Glomerular endothelial cell (primary cell): ENCODE measurements at places on chromosomes 13 and 19.

- no peak for DNase-seq
These were observed 64.9 kb downstream of the EDNRB start for GRCh38 chr13:77853703-77854102.

DNA sequence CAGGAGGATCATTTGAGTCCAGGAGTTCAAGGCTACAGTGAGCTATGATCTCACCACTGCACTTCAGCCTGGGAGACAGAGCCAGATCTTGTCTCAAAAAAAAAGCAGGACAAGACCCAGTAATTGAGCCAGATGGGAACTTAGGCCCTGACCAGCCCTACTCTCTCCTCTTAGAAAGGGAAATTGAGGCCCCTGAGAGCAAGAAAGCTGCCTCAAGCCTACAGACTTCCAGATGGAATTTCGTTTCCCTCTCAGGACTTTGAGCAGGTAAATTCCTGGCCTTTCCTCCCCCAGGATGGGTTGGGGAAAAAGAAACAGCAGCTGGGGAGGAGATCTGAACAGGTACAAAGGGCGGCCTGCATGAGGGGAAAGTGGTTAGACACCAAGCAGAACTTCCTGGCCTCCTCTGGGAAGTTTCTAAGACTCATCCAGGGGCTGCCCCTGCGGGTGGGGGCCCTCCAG, 3.6 kb upstream of the BCL3 start:
- DNase-seq, result no peak

DNA sequence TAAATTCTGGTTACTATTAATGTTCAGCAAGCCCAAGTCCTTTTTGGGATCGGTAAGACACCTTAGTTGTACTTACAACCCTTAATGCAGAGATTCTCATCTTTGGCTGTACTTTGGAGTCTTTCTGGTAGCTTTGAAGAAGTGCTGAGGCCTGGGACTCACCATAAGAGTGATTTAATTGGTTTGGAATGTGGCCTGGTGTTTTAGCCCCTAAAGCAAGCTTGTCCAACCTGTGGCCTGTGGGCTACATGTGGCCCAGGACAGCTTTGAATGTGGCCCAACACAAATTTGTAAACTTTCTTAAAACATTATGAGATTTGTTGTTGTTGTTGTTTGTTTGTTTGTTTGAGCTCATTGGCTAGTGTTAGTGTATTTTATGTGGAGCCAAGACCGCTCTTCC, 215.3 kb downstream of the ZIC5 start:
- no peak for DNase-seq

- no peak for DNase-seq
These were observed 841.1 kb upstream of the SLITRK5 start for GRCh38 chr13:86830046-86830445.

GRCh38 chr13:110475550-110476219, 85.8 kb downstream of the RAB20 start:
- no peak for DNase-seq

- DNase-seq, result peak; percentile 34
These were observed 133.3 kb downstream of the USP12 start for GRCh38 chr13:27038323-27038722.

- DNase-seq, result no peak
These were observed 12.0 kb downstream of the TMTC4 start for GRCh38 chr13:100662468-100663211.

DNA sequence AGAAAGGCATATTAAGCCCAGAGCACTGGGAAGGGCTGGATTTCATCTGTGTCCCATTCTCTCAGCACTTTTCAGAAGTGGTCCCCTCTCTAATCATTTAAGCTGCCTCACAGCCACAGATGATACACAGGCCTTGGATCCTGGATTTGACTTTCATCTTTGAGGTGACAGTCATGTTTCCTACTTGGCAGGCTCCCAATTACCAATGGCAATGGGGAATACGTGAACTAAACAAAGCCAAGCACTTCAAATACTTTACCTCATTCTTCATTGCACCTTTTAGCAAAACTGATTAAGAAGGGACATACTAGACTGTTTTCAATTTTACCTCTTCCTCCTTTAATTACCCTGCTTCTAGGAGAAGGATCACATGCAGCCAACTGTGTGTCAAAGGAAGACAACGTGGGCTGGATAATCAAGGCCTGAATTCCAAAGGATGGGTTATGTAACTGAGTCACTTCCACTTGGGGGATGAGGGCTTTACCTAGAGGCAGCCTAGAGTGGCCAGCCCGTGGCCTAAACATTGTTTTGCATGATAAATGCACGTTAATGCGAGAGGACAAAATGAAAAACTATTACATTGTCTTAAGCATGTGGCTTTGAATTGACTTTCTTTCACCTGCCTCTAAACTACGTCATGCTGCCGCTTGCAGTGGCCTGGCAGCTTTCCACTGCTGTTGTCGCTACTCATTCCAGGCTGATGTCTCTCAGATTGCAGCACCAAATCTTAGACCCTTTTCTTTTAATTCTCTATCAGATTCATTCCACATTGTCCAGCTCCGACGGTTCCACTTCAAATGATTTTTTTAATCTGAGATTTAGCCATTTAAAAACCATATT, 95.0 kb downstream of the KCTD12 start:
- no peak for DNase-seq

GRCh38 chr13:20808874-20809273, 35.1 kb upstream of the EEF1AKMT1 start:
- DNase-seq, result no peak

- no peak for DNase-seq
These were observed 608 bp downstream of the MYADM start for GRCh38 chr19:53868091-53868891.

GRCh38 chr19:7287722-7288121, 6.5 kb downstream of the INSR start:
- no peak for DNase-seq

DNA sequence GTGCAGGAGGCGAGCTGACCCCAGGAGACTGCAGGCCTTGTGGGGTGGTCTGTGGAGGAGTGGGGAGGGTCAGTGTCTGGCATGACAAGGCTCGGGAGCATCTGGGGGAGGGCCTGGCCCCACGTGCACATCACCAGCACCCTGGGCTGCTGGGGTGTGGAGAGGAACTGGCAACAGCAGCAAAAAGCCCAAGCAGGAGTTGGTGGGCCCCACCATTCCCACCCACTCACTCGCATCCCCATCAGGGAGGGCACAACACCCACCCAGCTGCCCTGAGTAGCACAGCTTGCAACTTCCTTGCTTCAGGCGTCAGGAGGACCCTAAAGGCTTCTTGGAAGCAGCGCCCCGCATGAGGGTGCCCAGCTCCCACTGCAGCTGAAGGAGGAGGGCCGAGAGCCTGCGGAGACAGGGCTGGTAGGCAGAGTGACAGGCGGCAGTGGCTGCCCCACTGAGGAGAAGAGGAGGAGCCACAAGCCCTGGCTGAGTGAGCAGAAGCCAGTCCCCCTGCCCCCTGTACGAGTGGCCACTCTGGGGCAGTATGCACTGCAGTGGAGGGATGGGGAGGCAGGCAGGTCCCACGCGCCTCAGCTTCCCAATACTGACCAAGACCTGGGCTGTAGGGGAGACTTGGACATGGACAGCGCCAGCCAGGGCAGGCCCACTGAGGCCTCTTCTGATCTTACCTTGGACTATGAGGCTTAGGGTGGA, 26.5 kb downstream of the ELL start:
- DNase-seq, result no peak

DNA sequence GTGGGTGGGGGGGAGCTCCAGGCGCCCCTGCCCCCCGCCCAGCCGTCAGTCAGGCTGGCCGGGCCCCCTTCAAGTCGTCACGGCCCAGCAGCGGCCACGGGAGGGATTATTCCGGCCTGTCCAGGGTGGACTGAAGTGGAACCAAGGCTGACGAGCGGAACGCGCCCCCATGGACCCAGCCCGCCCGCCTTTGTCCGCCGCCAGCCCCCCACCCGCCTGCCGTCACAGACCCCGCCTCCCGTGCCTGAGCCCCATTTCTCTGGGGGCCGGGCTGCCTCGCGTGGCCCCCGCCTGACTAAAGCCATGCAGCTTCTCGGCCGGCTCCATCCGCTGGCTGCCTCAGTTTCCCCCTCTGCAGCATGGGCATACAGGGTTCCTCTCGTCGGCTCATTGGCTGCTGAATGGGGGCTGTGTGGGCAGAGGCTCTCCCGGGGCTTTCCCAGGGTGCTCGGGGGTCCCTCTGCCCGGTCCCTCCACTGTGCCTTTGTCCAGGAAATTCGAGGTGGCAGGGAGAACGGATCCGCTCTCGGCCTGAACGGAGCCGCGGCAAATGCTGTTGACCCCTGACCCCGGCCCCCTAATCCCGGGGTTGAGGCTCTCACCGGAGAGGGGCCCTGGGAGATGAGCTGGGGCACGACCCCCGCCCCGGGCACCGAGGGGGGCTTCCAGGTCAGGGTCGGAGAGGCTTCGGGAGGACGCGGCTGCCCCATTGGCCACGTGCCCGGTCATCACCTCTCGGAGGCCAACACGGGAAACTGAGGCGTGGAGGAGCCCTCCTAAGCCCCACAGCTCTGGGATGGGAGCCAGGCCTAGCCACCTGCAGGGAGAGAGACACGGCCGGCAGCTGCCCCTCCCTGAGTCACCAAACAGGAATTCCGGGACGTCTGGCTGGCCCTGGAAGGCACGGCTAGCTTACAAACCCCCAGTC, 27.4 kb downstream of the EFNA2 start:
- DNase-seq, result no peak

DNA sequence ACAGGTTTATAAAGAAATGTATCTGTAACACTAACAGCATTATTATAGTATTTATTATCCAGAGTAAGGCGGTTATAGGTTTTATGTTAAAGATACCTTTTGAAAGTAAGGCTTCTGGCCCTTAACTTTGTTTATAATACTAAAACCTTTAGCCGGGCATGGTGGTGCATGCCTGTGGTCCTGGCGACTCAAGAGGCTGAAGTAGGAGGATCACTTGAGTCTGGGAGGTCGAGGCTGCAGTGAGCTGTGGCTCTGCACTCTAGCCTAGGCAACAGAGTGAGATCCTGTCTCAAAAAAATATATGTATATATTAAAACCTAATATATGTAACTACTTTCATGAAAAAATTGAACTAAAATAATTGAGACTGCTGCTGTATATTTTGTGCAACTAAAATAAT, 98.7 kb upstream of the KLF5 start:
- no peak for DNase-seq

DNA sequence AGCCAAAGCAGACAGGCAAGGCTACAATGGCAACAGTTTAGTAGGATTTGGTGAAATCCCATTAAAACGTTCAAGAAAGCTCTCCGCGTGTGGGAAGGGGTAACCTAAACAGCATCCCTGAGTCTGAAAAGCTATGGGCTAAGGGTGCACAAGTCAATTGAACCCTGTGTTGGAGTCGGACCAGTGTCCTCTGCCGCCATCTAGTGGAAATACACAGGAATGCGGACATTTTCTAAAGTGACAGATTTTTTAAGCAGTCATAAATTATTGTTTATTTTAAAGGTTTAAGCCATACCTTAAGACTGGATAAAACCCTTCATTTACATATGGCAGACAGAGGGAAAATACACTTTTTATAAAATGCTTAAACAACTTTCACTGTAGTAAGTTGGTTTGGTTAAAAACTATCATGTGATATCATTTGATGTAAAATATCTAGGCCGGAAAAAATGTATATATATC, 26.5 kb upstream of the LSM14A start:
- peak; percentile 23 for DNase-seq

- no peak for DNase-seq
These were observed 97.3 kb downstream of the STARD13 start for GRCh38 chr13:33188093-33188882.
